ENCODE measurements at places on chromosomes 2 and 18. TPM values are rescaled to one million over a fixed set of nuclear protein-coding genes. Genes with fewer than 3 reads are reported as not detected.

Gene PLGLB1
- total RNA-seq = 4.3 TPM

Gene ERLEC1
- total RNA-seq = 50.3 TPM

Gene ACVR1C
- total RNA-seq = 0.08 TPM

Gene AFF3
- total RNA-seq = 29.9 TPM

- no peak for ATAC-seq
These were observed 236.8 kb downstream of the NCKAP5 start for GRCh38 chr2:133331436-133331835.

DNA sequence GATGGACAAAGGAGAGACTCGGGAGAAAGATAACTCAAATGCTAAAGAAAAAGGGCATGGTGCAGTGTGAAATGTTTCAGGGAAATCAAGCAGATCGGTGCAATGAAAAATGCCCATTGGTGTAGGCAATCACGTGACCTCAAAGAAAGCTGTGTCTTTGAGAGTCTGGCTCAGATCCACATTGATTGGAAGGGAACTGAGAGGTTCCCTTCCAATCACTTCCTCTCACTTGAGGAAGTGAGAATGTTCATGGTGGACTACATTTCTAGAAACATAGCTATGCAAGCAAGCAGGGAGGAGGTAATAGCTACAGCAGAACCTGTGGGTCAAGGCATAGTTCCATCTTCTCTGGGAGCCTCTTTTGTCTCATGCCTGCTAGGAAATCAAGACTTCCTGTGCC is 187.4 kb downstream of the LPIN1 start:
- no peak for ATAC-seq

DNA sequence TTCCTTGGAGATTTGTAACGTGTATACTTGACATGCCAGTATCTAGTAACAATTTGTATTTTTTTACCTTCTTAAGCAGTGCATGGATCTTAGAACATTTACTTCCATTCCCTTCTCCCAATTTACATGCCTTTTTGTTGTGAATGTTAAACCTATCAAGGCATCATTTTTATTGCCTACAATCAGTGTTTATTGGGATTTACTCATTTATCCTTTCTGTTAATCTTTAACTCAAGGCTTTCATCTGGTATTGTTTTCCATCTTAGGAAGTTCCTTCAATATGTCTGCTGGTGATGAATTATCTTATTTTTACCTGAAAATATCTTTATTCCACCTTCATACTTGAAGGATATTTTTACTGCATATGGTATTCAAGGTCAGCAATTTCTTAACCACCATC is 88.5 kb upstream of the EMILIN2 start:
- ATAC-seq = no peak

DNA sequence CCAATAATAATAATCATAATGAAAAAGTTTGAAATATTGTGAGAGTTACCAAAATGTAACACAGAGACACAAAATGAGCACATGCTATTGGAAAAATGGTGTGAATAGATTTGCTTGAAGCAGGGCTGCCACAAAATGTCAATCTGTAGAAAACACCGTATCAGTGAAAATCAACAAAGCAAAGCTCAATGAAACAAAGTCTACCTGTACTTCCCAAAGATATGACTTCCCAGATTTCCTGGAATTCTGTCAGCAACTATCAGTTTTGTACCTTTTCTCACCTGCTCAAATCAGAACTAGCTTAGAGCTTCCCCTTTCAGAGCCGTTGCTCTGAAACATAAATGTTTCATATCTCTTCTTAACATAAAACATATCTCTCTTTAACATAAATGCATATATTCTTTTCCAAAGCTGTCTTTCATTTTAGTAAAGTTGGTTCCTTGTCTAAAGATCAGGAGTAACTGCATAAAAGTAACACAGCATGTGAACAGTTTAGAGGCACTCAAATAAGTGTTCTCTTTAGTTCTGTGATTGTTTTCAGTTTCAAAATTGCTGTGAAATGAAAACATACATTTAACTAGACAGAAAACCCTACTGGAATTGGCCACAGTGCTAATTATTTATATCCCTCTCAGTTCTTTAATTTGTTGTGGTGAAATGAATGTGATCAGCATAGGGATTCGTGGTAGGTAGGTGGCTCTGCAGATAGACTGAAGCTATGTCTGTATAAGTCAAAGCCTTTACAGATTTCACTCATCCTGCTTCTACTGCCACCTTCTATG is 262.5 kb downstream of the KCNJ3 start:
- no peak for ATAC-seq

- ATAC-seq = no peak
These were observed 44.5 kb upstream of the MAP4K3 start for GRCh38 chr2:39481611-39482010.

DNA sequence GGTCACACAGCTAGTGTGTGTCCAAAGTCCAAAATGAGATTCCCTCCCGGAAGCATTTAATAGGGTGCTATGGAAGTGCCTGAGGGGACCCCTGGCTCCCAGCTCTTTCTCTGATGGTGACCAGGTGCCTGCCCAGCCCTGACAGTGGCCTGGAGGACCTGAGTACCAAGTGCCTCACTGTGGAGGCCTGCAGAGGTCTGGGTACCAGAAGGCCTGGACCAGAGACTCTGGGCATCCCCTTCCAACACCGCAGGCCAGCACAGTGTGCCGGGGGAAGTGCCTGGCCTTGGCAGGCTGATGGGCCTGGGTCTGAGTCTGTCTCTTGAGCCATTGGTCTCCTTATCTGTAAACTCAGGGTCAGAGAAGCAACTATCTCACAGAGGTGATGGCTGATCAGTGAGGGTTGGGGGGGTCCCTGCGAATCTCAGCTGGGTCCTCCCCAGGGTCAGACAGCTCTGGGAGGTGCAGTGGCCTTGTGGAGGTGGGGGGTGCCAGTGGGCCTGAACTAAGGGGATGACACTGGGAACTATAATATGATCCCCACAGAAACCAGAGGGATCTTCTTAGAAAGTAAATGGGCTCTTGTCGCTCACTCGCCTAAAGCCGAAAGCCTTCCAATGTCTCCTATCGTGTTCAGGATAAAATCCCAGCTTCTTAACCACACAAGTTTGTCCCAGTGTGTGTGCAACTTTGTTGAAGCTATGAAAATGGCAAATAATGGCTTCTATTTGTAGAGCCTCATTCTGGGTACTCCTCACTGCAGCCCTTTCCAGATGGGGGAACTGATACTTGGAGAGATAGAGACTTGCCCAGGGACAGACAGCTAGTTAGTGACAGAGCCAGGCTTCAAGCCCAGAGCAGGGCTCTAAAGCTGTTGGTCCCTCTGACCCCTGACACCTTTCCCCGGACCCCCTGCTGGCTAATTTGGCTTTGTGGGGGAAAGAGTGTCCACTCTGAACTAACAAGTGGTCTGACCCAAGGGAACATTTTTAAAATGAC is 225.1 kb downstream of the TFCP2L1 start:
- no peak for ATAC-seq

GRCh38 chr2:37855283-37856041 is 69.6 kb upstream of the RMDN2 start:
- ATAC-seq = peak; percentile 53
